ENCODE measurements at places on chromosomes 2 and 18.

DNA sequence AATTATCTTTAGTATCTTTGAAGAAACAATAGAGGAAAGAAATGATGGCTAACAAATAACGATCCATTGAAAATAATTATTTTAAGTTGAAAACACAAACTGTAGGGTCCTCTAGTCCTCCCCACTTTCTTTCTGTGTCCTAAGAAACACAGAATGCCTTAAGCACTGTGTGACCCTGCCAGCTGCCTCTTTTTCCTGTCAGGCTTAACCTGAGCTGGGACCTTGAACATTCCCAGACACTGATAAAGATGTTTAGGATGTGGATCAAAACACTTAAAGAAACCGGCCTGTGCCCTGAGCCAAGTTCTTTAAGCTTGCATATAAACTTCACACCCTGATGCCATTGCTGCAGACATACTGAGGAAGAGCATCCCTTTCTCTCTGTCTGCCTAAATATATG, 755.4 kb upstream of the VRK2 start:
- DNase-seq, result no peak

DNA sequence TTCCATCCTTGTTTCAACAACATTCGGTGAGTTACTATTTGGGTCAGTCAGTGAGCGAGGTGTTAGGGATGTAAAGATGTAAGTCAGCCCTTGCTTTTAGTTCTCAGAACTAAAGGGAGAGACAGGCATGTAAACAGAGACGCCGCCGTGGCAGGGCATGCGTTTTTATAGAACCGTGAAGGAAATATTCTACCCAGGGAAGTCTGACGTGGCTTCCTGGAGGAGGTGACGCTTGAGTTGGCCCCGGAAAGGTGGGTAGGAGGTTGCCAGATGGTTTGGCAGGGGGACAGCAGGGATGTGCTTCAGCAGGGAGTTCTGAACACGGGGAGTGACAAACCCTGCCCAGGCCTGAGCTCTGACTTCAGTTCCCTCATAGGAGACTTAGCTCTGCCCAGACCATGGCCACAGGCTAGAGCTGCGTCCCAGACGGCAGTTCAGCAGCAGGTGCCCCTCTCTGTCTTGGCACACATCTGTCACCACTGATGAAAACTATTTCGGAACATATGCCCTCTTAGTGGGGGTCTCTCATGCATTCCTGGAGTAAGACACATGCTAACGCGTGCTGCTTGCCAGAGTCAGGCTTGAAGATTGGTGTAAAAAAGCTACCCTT, 23.4 kb upstream of the RPL31 start:
- DNase-seq, result no peak

DNA sequence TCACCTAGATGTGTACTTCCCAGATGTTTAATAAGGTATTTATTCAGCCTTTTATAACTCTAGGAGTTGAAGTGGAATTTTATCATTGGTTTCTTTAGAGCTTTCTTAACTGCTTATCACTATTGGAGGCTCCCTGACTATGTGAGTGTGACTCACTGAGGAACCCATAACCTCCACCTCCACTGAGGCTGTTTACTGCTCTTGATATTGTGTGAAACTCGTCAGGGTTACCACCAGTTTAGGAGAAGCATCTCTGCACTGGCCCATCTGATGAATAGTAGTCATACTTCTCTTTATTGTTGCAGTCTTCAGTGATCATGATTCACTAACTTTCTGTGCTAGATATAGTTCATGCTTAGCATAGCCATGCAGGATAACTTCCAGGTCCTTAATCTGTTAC, 79.6 kb upstream of the UBXN4 start:
- no peak for DNase-seq

DNA sequence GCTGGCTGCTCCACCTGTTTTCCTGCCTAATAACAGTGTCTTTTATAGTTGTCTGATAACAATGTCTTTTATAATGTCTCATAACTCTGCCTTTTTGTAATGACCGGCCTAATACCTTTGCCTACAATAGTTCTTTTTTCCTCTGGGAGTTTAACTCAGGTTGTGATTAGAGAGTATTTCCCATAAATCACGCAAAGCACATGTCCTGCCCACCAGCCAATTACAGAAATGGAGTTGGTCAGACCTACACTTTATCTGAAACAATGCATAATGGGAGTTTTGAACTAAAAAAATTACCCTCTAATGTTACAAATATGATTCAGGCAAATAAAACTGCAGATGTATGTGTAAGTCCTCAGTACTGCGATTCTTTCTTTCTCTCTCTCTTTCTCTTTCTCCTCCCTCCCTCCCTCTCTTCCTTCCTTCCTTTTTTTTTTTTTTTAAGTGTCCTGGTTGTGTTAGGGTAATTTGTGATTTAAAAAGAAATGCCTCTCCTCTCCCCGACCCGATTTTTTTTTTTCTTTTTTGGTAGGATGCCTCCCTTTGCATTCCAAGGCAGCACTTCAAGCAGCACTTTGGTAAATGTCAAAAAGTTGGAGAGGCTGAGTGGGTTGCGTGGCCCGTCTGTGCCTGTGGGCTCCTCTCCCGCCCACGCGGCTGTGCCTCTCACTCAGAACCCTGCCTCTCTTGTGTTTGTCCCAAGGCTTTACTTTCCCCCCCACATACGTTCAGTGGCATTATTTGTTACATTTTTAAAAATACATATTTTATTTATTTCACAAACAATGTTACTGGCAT, 147.3 kb downstream of the AGAP1 start:
- no peak for DNase-seq

DNA sequence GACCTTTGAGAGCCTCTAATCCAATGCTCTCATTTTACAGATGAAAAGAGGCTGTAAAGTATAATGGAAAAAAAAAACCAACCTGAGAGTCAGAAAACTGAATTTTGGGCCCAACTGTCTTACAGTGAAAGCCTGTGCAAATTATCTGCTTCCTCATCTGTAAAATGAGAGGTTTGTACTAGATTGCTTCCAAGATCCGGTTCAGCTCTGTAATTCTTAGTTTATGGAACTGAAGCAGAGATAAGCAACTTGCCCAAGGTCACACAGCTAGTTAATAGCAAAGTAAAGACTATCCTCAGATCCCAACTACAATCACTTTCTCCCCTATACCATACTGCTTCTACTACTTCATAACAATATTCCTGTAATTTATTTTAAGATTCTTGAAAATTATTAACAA, 6.3 kb downstream of the TLK1 start:
- no peak for DNase-seq

GRCh38 chr2:180411661-180412060, 404.6 kb upstream of the CWC22 start:
- DNase-seq, result no peak

- no peak for DNase-seq
These were observed 36.0 kb downstream of the RPRD1A start for GRCh38 chr18:36031407-36031806.

GRCh38 chr2:195967336-195967735, 101.3 kb downstream of the DNAH7 start:
- no peak for DNase-seq

GRCh38 chr2:181231886-181232621, 225.1 kb upstream of the ITGA4 start:
- DNase-seq, result no peak

DNA sequence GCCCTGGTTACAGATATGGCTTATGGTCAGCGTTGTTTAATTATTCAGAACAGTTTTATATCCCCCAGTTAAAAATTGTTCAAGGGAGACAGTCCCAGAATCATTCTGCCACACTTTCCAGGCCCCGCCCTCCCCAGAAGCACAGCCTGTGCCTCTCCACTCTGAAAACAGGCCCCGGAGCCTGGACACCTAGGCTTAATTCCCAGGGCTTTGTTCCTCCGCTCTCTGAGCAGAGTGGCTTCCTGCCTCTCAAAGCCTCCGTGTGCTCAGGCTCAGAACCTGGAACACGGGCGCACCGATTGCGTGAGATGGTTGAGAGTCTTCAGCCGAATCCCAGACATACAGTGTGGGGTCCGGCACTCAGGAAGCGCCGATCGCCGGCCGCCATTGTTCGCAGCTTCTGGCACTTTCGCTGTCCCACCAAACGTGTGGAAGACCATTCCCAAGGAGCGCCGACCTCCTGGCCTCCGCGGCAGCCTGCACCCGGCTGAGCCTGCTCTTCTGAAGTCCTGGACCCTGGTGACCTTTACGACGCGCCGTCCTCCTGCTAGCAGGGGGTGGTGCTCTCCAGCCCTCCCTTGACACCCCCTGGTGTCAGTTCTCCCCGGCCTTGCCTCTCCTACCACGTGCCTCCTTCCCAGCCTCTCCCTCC, 45.6 kb downstream of the TWIST2 start:
- DNase-seq, result no peak

GRCh38 chr2:223001797-223002175, 50.2 kb upstream of the KCNE4 start:
- DNase-seq, result no peak

GRCh38 chr2:217337771-217338170, 477.9 kb upstream of the TNP1 start:
- no peak for DNase-seq

- no peak for DNase-seq
These were observed 155.0 kb upstream of the REG3G start for GRCh38 chr2:78870343-78870967.

DNA sequence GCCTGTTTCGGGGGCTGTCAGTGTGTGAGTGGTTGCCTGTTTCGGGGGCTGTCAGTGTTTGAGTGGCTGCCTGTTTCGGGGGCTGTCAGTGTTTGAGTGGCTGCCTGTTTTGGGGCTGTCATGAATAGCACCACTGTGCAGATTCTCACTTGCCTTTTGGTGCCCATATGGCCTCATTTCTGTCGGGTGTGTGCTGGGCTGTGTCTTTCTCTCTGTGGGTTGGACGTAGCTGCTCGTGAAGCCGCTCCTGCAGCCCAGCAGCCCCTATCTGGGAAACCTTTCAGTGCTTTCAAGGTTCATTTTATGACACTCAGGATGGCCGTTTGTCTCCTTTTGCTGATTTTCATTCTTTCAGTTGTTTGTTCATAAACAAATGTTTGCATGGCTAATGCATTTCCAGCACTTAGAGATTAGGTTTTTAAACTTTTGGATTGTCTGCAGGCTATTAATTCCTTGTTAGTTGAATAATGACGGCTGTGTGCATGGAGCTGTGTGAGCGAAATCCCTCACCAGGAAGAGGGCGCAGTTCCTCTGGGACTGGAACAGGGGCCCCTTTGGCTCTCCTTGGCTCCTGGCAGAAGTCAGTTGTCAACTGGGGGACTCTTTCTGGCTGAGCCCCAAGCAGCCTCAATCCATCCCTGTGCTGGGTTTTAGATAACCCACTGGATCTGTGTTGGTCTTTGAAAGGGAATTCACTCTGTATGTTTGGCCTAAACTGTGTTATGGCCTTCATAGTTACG, 10.8 kb downstream of the AGAP1 start:
- DNase-seq, result no peak

DNA sequence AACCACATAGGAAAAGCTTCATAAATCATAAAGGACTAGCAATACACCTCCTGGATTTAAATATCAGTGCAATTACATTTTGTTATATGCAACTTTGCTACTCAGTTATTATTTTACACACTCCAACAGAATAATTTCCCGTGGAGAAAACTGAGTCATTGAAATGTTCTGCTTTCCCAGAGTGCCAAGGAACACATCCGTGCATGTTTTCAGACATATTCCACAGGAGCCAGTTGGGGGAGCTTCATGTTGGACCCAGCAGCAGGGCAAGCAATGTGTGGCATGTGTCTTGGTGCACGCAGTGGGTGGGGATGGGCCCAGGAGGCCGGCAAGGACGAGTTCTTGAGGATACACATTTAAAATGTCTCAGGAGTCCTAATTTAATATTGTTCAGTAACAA, 14.4 kb upstream of the SMIM21 start:
- DNase-seq, result no peak

Measured in body of pancreas (tissue), 4 donors.